ENCODE measurements at places on chromosomes 3 and 15. TPM values are rescaled to one million over a fixed set of nuclear protein-coding genes. Genes with fewer than 3 reads are reported as not detected.

- DNase-seq, result no peak
These were observed 113.8 kb downstream of the PPM1L start for GRCh38 chr3:160869825-160870224.

DNA sequence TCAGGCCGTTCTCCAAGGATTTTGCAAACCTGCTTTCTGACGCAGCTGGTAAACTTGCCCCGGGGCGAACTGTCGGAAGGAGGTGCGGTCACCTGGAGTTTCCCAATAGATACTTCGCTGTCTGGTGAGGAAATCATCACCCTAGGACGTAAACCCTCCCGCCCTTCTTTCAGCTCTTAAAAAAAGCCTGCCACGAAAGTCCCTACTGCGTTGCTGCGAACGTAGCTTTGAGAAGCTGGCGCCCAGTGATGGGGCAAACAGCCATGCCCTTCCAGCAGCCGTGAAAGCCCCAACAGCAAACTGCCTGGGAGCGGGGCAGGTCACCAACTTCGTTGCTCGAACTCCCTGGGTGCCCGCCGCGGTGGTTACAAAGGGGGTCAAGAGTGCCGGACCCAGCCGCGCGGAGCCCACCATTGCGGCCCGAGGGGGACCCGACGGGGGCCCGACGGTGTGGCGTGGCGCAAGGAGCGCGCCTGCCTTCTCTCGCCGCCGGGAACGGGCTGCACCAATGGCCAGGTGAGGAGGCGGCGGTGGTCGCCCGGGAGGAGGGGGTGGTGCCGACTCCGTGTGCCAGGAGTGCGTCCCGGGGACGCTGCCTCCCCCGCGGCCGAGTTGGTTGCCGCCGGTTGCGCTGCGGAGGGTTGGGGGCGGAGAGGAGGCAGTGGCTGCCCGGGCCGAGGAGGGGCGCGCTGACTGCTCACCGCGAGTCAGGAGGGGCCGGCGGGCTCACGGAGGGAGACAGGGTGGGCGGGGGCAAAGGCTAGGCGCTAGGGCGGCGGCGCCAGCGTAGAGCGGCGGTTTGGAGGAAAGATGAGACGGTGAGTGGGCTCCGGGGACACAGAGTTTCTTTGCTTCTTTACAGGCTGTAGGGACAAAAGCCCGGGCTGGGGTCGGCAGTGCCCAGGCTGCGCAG, at the start of gene PHLDB2:
Gene PHLDB2 (plus strand): TSS at position 205 of the 913 bp plus-strand sequence. CDS start 24,813 bp downstream, outside the sequence.
- peak; percentile 78 for DNase-seq

GRCh38 chr3:62208385-62208784, 165.0 kb downstream of the FEZF2 start:
- no peak for DNase-seq

The DBR1 gene
- 17.8 TPM for total RNA-seq

The BFSP2 gene
- total RNA-seq, result not detected

The MME gene
- 10.5 TPM for total RNA-seq

- DNase-seq, result no peak
These were observed 179.9 kb downstream of the ZIC1 start for GRCh38 chr3:147589016-147589415.

DNA sequence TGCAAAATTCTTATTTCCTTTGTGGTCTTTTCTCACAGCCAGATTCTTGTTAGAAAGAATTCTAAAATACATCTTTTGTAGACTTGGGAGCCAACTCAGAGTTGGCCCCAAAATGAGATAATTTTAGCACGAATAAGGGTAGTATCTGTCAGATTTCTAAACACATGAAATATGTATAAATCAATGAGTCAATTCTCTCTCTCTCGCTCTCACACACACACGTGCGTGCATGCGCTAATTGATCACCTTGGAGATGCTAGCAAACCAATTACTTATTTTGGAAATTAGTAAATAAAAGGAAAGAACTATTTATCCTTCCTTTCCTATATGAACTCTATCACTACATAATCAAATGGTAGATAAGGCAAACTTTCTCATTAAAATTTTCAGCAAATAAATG, 32.9 kb upstream of the PIK3R4 start:
- DNase-seq, result no peak

DNA sequence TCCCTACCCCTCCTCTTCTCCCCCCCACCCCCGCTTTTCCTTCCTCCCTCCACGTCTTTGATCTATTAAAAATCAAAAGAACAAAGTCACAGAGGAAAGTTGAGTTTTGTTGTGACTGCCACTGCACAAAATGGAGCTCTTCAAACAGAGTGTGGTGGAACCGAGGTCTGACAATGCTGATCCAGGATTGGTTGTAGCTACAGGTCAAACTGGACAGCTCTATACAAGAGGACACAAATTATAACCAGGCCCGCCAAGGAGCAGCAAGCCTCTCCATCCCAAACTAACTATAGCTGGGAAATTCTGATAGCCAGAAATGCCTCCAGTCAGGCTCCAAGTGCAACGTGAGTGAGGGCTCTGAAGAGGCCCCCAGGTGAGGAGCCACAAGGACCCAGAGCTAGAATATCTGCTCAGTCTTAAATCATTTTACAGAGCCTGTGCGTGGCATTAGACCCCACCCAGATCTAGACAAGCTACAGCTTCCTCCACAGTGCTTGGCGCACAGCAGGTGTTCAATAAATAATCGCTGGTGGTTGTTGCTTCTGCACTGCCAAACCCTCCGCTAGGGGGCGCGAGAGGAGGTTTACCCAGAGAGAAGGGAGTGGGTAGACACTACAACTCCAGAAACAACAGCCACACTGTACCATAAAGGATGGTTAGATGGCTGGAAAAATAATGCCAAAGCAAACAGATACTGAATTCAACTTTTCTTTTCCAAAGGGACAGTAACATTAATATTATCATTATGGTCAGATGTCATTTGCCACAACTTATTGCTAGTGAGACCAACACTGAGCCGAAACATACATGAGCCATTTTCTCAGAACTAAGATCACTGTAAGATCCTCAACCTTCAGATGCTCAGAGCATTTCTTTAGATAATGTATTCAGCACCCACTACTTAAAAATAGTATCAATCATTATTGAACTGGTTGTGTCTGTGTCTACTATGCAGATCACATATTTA, 44.6 kb downstream of the ZIC4 start:
- no peak for DNase-seq

- DNase-seq, result peak; percentile 74
These were observed 5.6 kb downstream of the PRTG start for GRCh38 chr15:55737373-55737772.

- DNase-seq, result no peak
These were observed 60.1 kb upstream of the DAZL start for GRCh38 chr3:16665282-16665741.

DNA sequence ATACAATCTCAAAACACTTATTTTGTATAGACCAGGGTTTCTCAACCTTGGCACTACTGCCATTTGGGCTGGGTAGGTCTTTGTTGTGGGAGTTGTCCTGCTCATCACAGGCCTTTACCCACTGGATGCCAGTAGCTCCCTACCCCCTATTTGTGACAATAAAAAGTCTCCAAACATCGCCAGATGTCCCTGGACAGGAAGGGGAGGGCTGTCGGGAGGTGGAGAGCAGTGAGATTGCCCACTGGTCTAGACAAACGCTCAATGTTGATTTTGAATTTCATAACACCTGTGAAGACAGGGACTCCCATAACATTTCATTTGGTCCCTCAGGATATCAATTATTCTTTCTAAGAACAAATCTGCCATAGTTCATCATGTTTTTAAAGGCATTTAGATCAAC, 151.7 kb upstream of the PTPRG start:
- DNase-seq, result no peak

GRCh38 chr15:88326924-88327323, 70.4 kb upstream of the NTRK3 start:
- no peak for DNase-seq

The GREM1 gene
- 0.44 TPM for total RNA-seq

The SERPINI1 gene
- 0.28 TPM for total RNA-seq
